Lower lobe of right lung (tissue), 2 donors: ENCODE measurements at places on chromosomes 1 and 21. TPM values are rescaled to one million over a fixed set of nuclear protein-coding genes. Genes with fewer than 3 reads are reported as not detected.

DNA sequence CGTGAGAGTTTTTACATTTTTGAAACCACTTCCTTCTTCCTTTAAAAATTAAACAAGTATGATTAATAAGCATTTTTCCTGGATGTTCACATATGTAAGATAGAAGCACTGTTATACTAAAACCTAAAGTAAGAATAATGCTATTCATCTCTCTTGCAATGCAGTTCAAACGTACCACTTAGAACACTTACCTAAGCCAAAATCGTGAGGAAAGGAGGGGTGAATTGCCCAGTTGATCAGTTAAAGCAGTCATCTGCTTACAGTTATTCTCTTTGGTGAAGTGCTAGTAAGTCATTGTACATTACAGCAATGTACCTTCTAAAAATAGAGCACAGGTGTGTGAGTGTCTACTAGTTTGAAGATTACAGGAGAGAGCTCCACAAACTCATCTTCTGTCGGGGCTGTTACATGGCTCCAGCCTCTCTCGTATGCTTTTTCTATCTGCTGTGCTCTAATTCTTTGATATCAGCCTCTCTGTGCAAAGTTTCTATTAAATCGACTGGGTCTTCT lies 3.4 kb downstream of the NCAM2 start:
- DNase-seq: no peak

DNA sequence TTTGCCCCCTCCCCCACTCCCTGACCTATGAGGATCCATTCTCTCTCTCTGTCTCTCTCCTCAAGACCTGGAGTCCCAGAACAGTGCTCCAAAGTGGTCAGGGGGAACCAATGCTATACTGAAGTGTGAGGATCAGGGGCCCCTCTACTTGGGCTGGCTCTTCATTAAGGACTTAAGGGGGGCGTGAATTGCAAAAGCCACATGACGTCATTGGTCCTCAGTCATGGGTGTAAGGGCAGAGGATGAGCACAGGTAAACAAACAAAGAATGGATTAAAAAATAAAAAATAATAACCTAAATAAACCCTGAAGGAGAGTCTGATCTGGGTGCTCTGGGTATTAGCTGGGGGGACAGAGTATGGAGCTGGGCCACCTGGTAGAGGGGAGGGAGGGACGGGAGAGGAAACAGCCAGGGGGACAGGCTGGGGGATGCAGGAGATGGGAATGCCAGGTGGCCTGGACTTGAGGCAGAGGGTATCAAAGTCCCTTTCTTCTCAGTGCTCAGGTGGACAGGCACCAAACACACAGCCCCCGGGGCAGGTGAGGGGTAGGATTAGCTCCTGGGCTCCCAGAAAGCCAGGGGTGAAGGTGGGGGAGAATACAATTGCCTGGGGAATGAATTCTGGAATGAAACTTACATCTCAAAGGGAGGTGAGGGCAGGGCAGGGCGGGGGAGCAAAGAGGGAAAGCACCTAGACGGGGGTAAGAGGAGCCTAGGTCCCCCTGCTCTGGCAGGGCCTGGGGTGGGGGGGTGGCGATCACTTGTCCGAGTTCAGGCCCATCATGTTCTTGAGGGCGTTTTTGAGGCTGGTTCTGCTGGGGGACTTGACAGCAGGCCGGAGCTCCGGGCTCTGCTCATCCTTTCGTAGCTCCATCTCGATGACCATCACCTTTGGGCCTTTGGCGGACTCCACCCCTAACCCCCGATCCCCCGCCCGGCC lies 4.6 kb downstream of the MPZ start:
- DNase-seq: peak; percentile 48

GRCh38 chr21:36255663-36256062 lies 64.3 kb upstream of the MORC3 start:
- no peak for DNase-seq

- no peak for DNase-seq
Measured at GRCh38 chr21:37771181-37771580, 145.1 kb downstream of the KCNJ6 start.

DNA sequence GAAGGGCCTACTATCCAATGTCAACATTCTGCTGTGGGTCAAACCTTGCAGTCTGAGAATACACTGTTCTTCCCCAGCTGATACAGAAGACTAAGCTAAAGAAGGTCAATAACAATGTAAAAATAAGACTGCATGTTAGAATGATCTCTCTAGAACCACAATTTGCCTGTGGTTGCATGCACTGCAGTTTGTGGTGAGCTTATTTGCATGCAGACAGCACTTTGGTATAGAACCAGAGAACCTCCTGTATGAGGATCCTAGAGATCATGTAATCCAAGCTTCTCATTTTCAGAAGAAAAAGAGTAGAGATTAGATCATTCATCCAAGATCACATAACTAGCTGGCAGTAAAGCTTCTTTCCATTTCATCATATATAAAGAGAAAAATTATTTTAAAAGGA lies 15.8 kb downstream of the SYNJ1 start:
- no peak for DNase-seq

DNA sequence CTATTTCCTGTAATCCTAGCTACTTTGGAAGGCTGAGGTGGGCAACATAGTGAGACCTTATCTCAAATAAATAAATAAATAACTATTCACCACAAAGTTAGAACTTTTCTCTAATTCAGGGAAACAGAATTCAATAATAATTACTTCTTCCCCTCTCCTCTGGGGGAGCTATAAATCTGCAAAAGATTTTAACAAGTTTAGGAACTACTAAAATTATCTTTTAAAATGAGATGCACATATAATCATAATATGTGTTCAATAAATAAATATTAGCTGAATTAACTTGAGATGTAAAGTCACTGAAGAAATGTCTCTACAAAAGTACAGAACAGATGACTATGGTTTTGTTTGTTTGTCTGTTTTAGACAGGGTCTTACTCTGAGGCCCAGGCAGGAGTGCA lies 14.1 kb downstream of the WDR47 start:
- DNase-seq: no peak

DNA sequence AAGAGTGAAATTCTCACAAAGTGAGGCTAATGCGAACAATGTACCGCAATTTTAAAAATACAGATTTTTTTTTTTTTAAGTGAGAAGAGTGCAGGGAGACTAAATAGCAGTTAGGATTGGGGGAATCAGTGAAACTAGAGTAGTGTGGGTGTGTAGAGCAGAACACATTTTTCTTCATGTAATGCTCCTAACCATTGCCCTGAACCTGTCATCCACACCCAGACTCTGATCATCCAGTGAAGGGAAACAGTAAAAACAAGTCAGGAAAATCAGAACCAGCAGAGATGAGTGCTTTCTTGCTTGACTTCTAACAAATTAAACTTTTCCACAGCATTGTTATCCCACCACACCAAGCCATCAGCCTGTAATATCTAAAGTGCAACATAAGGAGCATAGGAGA lies 9.1 kb downstream of the CADM3 start:
- DNase-seq: no peak

- no peak for DNase-seq
Measured at GRCh38 chr1:51897699-51898031, 19.1 kb upstream of the NRDC start.

GRCh38 chr1:206663832-206664652 lies 20.7 kb upstream of the MAPKAPK2 start:
- DNase-seq: no peak

GRCh38 chr1:48939042-48939441 lies 162.4 kb upstream of the BEND5 start:
- no peak for DNase-seq

- DNase-seq: no peak
Measured at GRCh38 chr1:89907727-89908212, 86.9 kb downstream of the LRRC8D start.

- DNase-seq: no peak
Measured at GRCh38 chr1:38243106-38243505, 196.5 kb upstream of the POU3F1 start.

GRCh38 chr1:55382806-55383305 lies 167.7 kb upstream of the USP24 start:
- no peak for DNase-seq

DNA sequence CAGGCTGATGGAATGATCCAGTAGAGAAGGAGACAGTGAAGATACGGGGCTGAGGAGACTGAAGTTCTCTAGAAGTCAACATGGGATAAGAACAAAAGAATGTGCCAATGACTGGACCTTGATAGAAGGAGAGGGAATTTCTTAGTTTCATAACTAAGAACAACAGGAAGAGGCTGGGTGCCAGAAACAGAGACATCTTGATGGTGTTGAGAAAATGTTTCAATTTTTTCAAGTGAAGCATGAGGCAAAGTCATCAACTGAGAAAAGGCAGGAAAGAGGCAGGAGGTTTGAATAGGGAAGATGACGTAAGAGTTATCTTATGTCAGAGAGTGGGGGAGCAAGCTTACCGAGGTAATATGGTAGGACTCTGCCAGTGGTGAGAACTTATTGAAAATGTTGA lies 80.1 kb downstream of the SPAG17 start:
- no peak for DNase-seq

GRCh38 chr1:204073837-204074273 lies 940 bp downstream of the SOX13 start:
- no peak for DNase-seq

DNA sequence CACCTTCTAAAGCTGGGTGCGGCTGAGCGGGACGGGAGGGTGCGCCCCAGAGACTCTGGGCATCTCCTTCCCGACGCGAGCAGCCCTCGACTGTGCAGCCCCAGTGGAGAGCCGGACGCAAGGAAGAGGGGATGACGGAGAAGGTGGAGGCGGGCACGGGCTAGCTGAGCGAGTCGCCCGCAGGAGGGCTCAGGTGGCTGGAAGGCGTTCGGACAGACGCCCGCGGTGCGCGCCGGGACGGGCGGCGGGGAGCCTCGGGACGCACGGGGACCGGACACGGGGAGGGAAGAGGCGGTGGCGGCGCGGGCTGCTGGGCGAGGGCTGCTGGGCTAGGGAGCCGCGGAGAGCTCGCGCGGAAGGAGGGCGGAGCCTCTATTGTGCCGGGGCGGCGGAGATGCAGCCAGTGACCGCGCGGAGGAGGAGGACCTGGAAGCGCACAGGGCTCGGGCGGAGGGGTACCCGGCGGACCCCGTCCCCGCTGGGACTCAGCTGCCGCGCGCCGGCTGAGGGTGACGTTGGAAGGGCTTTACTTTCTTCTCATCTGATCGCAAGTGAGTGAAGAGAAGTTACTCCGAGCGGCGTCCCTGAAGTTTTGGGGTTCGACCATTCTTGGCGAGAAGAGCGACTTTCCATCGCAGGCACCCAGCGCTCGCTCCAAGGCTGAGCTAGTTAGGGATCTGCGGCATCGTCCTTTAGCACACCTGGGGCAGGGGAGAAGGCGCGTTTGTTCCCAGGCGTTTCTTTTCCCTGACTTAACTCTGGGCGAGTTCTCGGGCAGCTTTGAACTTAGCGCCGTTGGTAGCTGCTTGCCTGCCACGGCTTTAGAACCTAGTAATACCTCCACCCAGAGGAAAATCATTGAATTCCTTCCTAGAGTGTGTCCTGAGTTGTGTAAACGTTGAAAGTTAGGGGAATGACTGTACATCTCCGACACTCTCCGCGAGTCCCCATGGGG lies at the start of gene OLFML2B:
Gene OLFML2B (minus strand): TSS at position 323 of the 955 bp plus-strand sequence. CDS start 439 bp downstream, outside the sequence.
- peak; percentile 75 for DNase-seq

DNA sequence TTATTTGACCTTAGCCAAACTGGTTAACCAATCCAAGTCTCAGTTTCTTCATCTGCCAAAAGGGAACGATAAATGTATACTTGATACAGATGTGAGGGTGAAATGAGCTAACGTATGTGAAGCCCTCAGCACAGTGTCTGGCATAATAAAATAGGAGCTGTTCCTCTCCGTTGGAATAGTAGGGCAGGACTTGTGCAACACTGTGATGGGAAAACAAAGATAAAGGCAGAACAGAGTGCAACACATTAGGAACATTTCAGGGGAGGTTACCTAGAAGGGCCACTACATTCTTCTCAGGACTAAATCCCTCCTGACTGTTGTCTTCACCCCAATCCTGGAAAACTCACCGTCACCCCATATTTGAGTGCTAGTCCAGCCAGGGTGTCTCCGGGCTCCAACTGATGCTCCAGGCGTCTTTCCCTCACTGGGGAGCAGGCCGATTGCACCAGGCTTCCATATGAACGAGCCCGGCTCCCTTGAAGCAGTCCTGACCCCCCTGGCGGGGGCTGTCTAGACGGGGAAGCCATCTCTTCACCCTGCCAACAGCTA lies 896 bp downstream of the LYSMD1 start:
- DNase-seq: peak; percentile 59

- no peak for DNase-seq
Measured at GRCh38 chr1:200042119-200042551, 14.6 kb downstream of the NR5A2 start.

- DNase-seq: no peak
Measured at GRCh38 chr1:108657356-108658080, 3.4 kb downstream of the HENMT1 start.

GRCh38 chr1:211830055-211830327 lies 572 bp downstream of the LPGAT1 start:
- DNase-seq: no peak

GRCh38 chr21:19724081-19724480 lies 1274.1 kb upstream of the NCAM2 start:
- no peak for DNase-seq

DNA sequence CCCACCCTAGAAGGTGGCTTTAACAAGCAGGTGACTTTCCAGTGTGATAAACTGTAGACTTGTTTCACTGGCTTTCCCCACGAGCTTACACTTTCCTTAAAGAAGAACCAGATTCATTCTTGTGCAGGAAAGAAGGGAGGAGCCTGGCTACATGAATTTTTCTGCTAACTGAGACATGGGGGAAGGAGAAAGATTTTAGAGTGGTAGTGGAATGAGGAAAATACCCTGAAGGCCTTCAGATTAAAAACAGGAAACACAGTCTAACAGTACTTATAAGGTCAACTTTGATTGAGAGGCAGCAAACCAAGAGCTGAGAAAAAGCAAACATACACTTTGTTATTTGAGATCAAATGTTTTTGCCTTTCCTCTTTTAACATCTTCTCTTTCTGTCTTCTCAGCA lies 640.9 kb upstream of the PLXNA2 start:
- no peak for DNase-seq

- DNase-seq: no peak
Measured at GRCh38 chr1:23524716-23525401, 6.2 kb downstream of the E2F2 start.

GRCh38 chr1:168437821-168438220 lies 106.0 kb downstream of the XCL2 start:
- DNase-seq: no peak

DNA sequence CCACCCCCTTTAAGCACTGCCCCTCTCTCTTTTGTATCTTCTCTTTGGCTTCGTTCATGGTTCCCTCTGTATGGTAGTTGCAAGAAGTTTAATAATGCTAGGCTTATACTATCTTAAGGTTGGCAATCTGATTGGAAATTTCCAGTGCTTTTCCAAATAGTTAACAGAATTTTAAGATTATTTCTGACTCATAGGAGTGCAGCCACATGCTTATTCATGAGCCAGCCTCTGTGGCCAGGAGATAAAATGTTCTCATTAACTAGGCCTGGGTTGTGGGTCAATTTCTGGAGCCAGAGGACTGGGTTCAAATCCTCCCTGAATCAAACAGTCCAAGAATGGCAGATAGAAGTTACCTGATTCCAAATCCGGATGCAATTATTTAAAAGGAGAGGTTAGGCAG lies 103.1 kb downstream of the ATP6V1G3 start:
- DNase-seq: no peak

GRCh38 chr1:159786465-159786864 lies 5.7 kb downstream of the DUSP23 start:
- no peak for DNase-seq

- no peak for DNase-seq
Measured at GRCh38 chr1:8011016-8011415, 15.1 kb downstream of the ERRFI1 start.

Gene ST6GALNAC3
- total RNA-seq: 8.8 TPM

Gene SPRR2D
- not detected for total RNA-seq

Gene NGF
- 0.97 TPM for total RNA-seq

Gene GATAD2B
- 50.2 TPM for total RNA-seq

Gene THEM5
- not detected for total RNA-seq

Gene NR5A2
- total RNA-seq: 1.4 TPM

Gene TLR5
- total RNA-seq: 26.6 TPM

Gene GPR89B
- 9.8 TPM for total RNA-seq

Gene FABP3
- 24.5 TPM for total RNA-seq

Gene GRHL3
- 0.80 TPM for total RNA-seq
